ENCODE measurements at places on chromosomes 13 and 19.

GRCh38 chr13:32001154-32001768 lies 30.3 kb upstream of the FRY start:
- DNase-seq: peak; percentile 22

GRCh38 chr13:73198991-73199411 lies 140.2 kb downstream of the KLF5 start:
- DNase-seq: no peak

- DNase-seq: no peak
Observed at GRCh38 chr13:99280166-99280565, 22.0 kb upstream of the GPR18 start.

GRCh38 chr13:71672512-71672911 lies 194.5 kb downstream of the DACH1 start:
- DNase-seq: no peak

GRCh38 chr19:4376991-4377781 lies 23.2 kb downstream of the SH3GL1 start:
- no peak for DNase-seq

GRCh38 chr13:79435561-79435990 lies 29.5 kb upstream of the RBM26 start:
- DNase-seq: no peak

- DNase-seq: no peak
Observed at GRCh38 chr13:50122455-50122854, 107.2 kb downstream of the KCNRG start.

DNA sequence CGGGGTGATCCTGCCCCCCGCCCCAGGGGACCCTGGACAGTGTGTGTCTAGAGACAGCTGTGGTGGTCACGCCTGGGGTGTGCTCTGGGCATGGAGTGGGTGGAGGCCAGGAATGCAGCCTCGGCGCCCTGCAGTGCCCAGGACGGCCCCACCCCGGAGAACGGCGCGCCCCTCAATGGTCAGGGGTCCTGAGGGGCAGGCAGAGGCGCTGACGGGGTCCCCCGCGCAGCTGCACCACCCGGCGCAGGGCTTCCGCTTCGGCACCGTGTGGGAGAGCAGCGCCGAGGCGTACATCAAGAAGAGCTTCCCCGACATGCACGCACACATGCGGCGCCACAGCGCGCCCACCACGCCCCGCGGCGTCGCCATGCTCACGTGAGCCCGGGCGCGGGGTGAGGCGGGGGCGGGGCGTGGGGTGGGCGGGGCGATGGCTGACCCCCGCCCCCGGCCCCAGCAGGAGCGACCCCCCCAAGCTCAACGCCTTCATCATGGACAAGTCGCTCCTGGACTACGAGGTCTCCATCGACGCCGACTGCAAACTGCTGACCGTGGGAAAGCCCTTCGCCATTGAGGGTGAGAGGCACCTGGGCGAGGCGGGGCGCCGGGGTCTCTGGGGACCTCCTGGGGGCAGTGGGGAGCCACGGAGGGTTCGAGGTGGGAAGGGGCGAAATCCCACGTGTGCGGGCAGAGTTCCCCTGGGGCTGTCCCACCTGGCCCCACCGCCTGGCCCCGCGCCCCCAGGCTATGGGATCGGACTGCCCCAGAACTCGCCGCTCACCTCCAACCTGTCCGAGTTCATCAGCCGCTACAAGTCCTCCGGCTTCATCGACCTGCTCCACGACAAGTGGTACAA lies 7.4 kb downstream of the GRIN3B start:
- no peak for DNase-seq

GRCh38 chr13:98462241-98462882 lies 114.5 kb downstream of the STK24 start:
- DNase-seq: no peak

DNA sequence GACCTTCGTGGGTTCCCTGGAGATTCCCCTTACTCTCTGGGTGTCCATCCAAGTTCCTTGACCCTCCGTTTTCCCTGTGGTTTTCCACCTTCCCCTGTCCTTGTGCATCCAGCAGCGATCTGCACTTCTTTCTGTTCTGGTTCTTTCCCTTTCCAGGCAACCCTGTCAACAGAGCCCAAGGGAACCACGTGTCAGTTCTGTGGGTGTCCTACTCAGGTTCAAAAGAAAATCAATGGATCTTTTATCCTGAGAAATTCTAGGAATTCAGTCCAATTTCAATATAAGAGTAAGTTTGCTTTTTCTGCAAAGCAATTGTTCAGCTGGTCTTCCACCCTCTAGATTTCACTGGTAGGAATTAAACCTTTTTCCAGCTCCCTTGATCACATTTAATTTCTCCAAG lies 1394.8 kb upstream of the SLC10A2 start:
- DNase-seq: no peak

GRCh38 chr13:89936256-89936655 lies 1411.2 kb upstream of the MIR17HG start:
- no peak for DNase-seq

- no peak for DNase-seq
Observed at GRCh38 chr13:40200273-40200978, 466.0 kb downstream of the FOXO1 start.

- DNase-seq: no peak
Observed at GRCh38 chr13:96671073-96671472, 323.2 kb downstream of the OXGR1 start.

- DNase-seq: no peak
Observed at GRCh38 chr13:47548294-47548840, 452.7 kb downstream of the SUCLA2 start.

DNA sequence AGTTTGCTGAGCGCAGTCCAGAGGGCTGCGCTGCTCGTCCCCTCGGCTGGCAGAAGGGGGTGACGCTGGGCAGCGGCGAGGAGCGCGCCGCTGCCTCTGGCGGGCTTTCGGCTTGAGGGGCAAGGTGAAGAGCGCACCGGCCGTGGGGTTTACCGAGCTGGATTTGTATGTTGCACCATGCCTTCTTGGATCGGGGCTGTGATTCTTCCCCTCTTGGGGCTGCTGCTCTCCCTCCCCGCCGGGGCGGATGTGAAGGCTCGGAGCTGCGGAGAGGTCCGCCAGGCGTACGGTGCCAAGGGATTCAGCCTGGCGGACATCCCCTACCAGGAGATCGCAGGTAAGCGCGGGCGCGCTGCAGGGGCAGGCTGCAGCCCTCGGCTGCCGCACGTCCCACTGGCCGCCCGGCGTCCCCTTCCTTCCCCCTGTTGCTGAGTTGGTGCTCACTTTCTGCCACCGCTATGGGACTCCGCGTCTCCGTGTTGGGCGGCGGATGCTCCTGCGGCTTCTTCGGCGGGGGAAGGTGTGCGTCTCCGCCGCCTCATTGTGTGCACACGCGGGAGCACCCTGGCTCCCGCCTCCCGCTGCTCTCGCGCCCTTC lies 772 bp downstream of the GPC6 start:
- no peak for DNase-seq

DNA sequence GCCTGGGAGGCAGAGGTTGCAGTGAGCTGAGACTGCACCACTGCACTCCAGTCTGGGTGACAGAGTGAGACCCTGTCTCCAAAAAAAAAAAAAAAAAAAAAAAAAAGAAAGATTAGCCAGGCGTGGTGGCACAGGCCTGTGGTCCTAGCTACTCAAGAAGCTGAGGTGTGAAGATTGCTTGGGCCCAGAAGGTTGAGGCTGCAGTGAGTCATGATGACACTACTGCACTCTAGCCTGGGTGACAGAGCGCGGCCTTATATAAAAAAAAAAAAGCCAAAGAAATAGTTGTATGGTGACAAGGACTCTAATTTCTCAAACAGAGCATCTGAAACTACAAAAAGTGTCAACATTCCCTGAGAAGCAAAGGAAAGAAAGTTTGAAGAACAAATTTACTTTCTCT lies 3.4 kb downstream of the PBX4 start:
- DNase-seq: peak; percentile 46

GRCh38 chr13:72255908-72256307 lies 388.9 kb upstream of the DACH1 start:
- DNase-seq: no peak

DNA sequence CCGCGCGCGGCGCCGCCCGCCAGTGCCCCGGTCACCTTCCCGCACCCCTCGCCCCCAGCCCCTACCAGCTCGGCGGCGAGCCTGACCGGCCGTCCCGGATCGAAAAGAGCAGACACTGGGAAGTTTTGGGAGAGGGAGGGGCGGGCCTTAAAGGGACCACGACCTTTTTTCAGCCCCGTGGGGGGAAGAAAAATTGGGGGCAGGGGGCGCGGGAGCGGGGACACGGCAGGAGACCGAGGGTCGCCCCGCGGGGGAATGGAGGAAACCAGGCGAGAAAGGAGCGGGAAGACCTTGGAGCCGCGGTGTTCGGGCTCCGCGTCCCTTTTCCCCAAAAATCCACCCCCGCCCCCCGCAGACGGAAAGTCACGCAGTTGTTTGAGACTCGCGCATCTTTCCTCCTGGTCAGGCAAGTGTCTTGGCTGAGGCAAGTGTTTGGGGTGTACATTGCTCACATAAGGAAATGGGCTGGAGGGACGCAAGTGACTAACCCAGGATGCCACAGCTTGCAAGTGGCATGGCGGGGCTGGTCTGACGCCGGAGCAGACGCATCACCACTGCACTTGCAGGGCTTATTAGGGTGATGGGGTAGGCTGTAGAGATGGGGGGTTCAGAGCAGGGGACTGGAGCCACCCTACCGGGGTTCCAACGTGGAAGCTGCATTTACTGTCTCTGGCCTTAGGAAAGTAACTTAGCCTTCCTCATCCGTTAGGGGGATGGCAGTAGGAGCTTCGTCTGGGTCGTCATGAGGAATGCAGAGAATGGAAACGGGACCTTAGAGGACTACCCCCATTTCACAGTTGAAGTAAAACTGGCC lies 2.7 kb upstream of the HNRNPL start:
- peak; percentile 74 for DNase-seq

GRCh38 chr13:62094932-62095331 lies 679.3 kb upstream of the PCDH20 start:
- DNase-seq: no peak

DNA sequence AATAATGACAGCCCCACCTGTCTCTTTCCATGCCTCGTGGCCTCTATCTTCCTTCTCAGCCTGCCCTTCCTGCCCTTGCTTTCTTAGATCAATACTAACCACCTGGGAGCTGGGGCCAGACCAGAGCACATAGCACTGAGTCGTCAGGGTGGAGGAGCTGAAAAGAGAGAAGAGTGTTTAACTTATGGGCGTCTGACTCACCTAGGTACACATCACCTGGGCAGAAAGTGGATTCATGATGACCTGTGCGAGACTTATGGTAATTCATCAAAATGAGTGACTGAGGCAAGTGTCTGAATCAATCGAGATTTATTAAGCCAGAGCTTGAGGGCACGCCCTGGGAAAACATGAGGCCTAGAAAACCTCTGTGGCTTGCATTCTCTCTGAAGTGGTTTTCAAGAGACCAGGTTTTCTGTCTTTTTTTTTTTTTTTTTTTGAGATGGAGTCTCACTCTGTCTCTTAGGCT lies 19.2 kb downstream of the CEACAM6 start:
- peak; percentile 65 for DNase-seq

DNA sequence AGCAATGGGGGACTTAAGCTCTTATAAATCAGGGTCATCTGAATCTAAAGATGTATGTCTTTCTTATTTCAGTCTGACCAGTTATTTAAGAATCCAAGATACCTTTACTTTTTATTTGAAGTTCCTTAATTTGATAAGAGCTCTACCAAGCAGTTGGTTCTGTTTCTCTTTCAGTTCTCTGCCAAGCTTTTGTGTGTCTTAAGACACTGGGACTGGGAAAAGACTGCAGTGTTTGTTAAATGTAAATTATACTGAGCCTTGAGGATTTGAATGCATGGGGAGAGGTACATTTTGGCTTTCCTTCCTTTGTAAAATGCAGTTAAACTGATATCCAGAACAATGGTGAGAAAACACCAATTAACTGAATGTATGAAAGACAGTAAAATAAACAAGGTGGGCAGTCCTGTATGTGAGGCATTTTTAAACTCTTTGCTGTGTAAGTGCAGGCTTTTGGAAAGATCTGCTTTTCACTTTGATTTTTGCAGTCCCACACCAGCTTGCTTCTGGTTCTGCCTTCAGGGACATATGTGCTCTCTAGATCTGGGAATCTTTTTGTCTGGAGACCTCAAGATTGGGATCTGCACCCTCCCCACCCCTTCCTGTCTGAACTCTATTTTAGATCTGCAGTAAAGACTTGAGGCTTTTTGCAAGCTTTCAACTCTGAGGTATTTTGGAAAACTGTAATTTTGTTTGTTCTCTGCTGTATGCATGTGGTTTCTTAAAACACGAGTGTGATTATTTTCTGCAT lies 77.6 kb downstream of the LRCH1 start:
- DNase-seq: no peak

GRCh38 chr19:13092158-13092543 lies 10.5 kb downstream of the LYL1 start:
- DNase-seq: no peak

DNA sequence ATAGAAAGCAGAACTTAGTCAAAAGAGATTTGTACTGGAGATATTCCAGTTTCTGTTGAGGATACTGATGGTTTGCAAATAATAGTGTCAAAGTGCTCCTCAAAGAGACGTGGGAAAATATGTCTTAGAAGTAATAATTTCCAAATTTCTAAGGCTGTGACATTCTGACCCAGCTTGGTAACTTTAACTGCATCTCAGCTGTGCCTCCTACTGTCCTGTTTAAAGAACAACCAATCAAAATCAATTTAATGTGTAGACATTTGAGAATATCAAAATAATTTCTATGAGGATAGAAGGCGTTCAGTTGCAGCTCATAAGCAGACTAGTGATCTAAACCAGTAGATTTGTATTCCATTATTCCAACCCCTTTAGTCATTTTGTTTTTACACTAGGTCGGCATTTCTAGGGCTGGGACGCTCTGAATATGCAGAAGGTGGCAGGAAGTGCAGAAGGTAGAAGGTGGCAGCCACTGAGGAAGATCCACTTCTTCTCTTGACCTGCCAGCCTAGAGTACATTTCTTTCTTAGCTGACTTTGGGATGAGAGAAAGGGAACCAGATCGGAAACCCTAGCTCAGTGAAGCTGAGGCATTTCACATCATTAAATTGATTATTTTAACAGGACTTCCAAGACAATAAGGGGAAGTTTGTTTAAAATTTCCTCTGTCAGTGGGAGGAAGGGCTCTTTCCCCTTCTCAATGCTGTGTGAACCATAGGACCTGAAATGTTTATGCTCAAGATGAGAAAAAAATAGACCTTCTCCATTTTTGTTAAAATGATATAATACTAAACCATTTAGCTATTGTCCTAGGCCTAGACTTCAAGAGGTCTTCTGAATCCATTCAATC lies 67.5 kb downstream of the COL4A1 start:
- DNase-seq: no peak

GRCh38 chr19:45049073-45049736 lies 10.4 kb downstream of the CLASRP start:
- no peak for DNase-seq

DNA sequence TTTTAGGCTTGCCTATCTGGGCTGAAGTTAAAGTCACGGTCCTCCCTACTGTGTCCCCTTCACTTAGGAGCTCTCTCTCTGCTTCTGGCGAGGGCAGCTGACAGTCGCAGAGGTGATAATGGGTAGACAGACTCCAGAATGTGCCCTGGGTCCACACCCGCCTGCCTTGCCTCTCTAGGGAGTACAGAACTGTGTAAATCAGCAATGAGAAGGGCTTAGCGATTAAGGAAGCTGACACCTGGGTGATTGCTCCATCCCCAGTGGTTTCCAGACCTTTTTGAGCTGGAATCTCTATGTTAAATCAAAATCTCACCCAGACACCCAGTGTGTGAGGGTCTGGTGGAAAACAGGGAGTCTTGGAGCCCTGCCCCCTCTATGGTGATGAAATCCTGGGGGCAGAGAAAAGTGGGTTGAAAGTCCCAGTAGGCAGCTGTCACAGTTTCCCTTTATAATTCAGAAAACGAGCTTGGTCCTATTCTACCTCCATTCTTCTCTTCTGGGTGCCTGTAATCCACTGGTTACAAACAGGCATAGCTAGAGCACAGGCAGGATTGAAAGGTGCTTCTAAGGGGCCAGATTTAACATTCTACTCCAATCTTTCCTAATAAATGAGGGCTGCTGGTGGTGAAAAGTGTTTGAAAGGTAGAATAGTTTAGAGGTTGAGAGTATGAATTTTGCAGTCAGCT lies 46.9 kb downstream of the OLFM4 start:
- DNase-seq: no peak

Measured in activated CD8-positive, alpha-beta T cell treated with anti-CD3 and anti-CD28 coated beads, Interleukin-2, amount 10 ng/mL, durations not matched to agents 7 days and 5 days (primary cell).